ENCODE measurements at places on chromosomes 1 and 21.

GRCh38 chr1:209109001-209109785, 474.3 kb upstream of the CAMK1G start:
- no peak for DNase-seq

GRCh38 chr1:17007121-17007520, 4.6 kb downstream of the ATP13A2 start:
- DNase-seq = no peak

DNA sequence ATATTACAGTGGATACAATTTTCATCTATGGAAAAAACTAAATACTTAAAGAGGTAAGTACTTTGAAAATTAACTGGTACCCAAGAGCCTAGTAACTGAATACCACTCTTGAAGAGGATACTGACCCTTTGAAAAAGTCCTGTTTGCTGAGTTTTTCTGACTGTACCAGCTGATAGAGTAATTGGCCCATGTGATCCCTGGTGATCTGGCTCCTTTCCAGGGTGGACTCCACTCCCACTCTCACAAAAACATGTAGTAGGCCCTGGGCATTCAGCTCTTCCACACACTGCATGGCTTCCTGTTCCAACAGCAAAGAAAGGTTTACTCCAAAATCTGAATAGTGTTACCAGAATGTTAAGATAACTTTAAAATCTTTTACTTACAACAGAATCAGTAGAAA, 53.6 kb upstream of the HP1BP3 start:
- no peak for DNase-seq

DNA sequence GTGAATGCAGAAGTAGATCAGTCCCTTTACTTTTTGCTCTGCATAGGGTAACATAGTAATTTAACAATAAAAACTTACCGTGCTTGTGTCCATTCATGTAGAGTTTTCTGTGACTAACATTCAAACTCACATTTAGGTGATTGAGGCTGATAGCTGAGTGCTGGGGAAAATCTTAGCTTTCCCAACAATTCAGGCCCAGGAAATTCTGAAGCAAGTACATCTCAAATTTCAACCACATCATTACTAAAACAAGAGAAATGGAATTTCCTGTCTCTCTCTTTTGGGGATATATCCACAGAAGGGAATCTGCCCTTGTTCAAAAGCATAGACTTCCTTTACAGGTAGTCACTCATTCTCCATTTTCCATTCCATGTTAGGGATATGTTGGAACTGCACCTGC, 33.1 kb upstream of the C1orf146 start:
- DNase-seq = no peak

DNA sequence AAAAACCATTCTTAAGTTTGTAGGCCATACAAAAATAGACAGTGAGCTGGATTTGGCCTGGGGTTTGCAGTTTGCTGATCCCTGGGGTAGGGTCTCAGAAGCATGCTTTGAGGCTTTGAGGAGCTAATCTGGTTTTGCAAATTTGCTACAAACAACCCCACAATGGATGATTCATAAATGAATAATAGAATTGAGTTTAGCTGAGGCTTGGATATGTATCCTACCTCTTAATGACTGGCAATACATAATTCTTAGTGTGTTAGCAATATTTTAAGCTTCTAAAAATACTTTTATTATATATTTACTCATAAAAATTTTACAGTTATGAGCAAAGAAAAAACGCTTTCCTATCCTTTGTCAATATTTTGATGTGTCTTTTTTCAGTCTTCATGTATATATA, 50.6 kb downstream of the ROR1 start:
- DNase-seq = no peak

DNA sequence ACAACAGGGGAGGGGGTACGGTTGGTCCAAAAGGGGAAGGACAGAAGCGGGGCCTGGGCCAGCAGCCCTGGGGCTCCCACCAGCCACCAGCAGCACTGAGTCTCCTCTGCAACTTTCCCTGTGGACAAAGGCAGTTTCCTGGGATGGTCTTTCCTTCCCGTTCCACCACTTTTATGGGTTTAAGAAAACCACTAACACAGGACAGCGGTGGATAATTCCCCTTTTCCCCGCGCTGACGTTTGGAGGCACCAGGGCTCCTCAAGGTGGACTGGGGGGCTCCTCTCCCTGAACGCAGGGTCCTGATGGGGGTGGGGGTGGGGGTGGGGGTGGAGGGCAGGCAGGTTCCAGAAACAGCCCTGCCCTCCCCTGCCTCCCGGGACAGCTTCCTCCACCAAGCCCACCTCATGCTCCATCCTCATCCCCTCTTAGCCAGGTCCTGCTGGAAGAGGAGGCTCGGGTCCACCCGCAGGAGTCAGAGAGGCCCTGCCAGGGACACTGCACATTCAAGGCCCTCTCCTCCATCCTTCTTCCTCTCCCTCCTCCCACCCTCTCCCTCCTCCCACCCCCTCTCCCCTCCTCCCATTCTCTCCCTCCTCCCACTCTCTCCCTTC, 4.8 kb upstream of the COL6A1 start:
- no peak for DNase-seq

DNA sequence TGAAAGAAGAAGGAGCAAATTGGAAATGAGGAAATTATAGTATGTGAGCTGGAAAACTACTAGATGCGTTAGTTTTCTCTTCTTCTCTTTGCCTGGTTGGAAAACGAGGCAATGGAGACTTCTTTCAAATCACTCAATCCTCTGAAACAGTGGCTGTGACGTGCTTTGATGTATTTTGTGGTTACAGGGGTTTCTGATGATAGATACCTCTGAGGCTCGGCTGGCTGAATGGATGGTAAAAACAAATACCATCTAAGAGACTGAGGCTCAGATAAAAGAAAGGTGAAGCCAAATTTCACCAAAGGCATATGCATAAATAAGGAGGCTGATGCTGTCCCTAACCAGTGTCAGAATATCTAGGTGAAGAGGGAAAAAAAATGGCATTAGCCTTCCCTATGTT, 15.1 kb downstream of the MAB21L3 start:
- no peak for DNase-seq

GRCh38 chr1:100322436-100323211, 29.7 kb upstream of the CDC14A start:
- no peak for DNase-seq
